ENCODE measurements at places on chromosomes 7 and 10. TPM values are rescaled to one million over a fixed set of nuclear protein-coding genes. Genes with fewer than 3 reads are reported as not detected.

The PGAM2 gene
- 1,123 TPM for total RNA-seq

The NAT16 gene
- total RNA-seq, result not detected

DNA sequence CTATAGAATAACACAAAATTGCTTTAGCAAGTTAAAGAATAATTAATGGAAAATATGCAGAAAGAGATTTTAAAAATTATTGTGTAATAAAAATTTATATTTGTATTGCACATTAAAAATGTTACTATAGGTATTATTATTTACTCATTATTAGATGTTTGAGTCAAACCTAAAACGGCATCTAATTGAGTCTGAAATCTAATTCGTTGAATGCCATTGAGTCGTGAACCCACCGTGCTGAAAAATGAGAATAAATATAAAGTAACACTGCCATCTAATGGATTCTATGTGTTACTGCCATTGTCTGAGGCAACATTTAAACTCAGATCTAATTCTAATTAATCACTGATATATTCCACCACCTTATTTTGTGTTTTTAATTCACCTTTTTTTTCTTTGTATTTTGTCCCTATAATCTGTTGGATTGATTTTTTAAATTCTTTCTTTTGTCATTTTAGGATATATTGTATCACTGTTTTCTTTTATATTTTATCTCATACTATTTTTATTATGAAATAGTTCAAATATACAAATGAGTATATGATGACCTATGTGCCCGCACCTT is 62.2 kb downstream of the SAMD9 start:
- DNase-seq, result no peak

DNA sequence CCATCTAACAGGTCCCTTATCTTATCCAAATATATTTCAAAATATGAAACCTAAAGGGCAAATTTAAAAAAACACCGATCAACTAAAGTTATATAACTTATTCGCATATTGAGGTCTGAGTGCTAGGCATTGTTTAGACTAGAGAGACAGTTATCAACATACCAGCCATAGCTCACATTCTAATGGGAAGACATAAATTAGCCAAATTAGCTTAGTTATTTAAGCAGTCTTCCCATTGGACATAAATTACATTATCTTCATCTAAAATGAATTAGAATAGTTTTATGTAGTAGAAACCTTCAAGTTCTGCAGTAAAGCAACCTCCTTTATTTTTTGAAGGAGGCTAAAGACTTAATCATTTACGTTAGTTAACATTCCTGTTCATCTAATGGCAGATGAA is 17.4 kb downstream of the KIF5B start:
- no peak for DNase-seq
